ENCODE measurements at places on chromosomes 12 and 14. TPM values are rescaled to one million over a fixed set of nuclear protein-coding genes. Genes with fewer than 3 reads are reported as not detected.

ATF1 gene
- total RNA-seq: 16.3 TPM

TAS2R20 gene
- total RNA-seq: under 0.01 TPM

MYL6 gene
- total RNA-seq: 2,547 TPM

RHOJ gene
- 2.4 TPM for total RNA-seq

B3GNT4 gene
- total RNA-seq: 0.59 TPM

AJUBA gene
- total RNA-seq: 47.9 TPM

NPAS3 gene
- under 0.01 TPM for total RNA-seq

LEMD3 gene
- 9.7 TPM for total RNA-seq

KERA gene
- total RNA-seq: not detected

JAG2 gene
- 0.30 TPM for total RNA-seq

CCDC177 gene
- not detected for total RNA-seq

MYF6 gene
- 0.45 TPM for total RNA-seq

SLC2A14 gene
- total RNA-seq: not detected

NPC2 gene
- total RNA-seq: 254 TPM

RNASE4 gene
- total RNA-seq: 12.1 TPM

ACVRL1 gene
- 11.3 TPM for total RNA-seq

CLEC4A gene
- total RNA-seq: not detected

ARG2 gene
- total RNA-seq: 2.4 TPM

OASL gene
- not detected for total RNA-seq

FAM186B gene
- under 0.01 TPM for total RNA-seq

KRT6A gene
- total RNA-seq: 0.30 TPM

FOXA1 gene
- under 0.01 TPM for total RNA-seq

RGS6 gene
- total RNA-seq: not detected

KIF26A gene
- 0.17 TPM for total RNA-seq

UBR7 gene
- total RNA-seq: 26.9 TPM

PGF gene
- 1.6 TPM for total RNA-seq

RNF212B gene
- total RNA-seq: not detected

SYT1 gene
- total RNA-seq: 4.5 TPM

TAS2R46 gene
- not detected for total RNA-seq

KLRC1 gene
- total RNA-seq: not detected

PSMA3 gene
- total RNA-seq: 147 TPM

SLC38A4 gene
- total RNA-seq: 0.67 TPM

CLEC14A gene
- 6.2 TPM for total RNA-seq

PELI2 gene
- 3.1 TPM for total RNA-seq

PLEKHD1 gene
- total RNA-seq: not detected

ALDH2 gene
- 32.6 TPM for total RNA-seq

HCAR3 gene
- total RNA-seq: not detected

PIK3C2G gene
- not detected for total RNA-seq

PPM1A gene
- total RNA-seq: 7.9 TPM

SIX6 gene
- not detected for total RNA-seq

HIGD1C gene
- not detected for total RNA-seq

C12orf60 gene
- total RNA-seq: 1.3 TPM

YY1 gene
- total RNA-seq: 25.7 TPM

LTBP2 gene
- 16.2 TPM for total RNA-seq

OAS2 gene
- total RNA-seq: not detected

CNTN1 gene
- total RNA-seq: under 0.01 TPM

MYF5 gene
- total RNA-seq: not detected

LMO3 gene
- total RNA-seq: not detected

CCDC197 gene
- not detected for total RNA-seq

CMTM5 gene
- 0.89 TPM for total RNA-seq
